Stimulated activated CD4-positive, alpha-beta T cell treated with anti-CD3 and anti-CD28 coated beads, Interleukin-2, amount 100 ng/mL, for 24 hours (primary cell): ENCODE measurements at places on chromosomes 16 and 17.

DNA sequence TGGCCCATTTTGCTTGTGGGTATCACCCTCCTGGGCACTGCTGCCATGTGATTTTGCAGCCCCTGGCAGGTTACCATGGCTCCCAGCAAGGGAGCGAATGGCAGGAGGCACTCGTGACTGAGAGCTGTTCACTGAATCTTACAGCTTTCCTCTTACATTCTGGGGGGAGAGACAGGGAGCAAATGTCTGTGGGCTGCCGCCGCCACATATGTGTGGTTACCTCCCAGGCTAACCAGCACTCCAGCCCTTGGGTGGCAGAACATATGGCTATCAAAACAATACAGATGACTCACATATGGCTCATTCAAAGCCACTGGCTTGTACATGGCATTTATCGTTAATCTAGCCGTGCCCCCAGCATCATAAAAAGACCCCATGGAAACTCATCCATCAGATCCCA is 19.8 kb downstream of the GTF3C1 start:
- DNase-seq: no peak

- no peak for DNase-seq
Measured at GRCh38 chr16:30023586-30023985, 588 bp downstream of the C16orf92 start.

- no peak for DNase-seq
Measured at GRCh38 chr16:88308441-88309173, 74.2 kb upstream of the ZNF469 start.

GRCh38 chr17:67557052-67557845 is 160.5 kb upstream of the NOL11 start:
- DNase-seq: no peak

DNA sequence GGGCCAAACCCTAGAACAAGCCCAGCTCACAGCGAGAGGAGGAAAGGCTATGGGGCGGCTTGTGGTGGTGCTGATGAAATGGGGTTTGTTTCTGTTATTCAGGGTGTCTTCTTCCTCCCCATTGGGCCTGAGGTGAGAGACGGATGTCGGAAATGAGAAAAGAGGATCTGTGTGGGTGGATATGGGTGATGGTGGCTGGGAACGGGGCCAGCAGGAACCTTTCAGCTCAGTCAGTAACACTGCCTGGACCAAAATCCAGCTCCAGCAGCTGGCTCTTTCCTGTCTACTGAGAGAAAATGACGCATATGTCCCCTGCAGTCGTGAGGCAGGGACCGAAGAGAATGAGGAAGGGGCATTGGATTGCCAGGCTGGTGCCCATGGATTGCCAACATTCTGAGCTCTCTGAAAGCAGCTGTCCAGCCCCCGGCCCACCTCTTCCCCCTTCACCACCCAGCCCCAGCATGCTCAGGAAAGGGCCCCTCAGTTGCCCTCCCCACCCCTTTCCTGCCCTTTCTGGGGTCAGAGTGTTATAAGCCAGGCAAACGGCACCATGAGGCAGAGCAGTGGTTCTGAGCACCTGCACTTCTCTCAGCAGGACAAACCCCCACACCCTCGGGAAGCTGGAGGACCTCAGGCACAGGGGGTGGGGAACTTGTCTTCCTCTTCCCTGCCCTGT is 4.0 kb downstream of the MYH3 start:
- peak; percentile 15 for DNase-seq

DNA sequence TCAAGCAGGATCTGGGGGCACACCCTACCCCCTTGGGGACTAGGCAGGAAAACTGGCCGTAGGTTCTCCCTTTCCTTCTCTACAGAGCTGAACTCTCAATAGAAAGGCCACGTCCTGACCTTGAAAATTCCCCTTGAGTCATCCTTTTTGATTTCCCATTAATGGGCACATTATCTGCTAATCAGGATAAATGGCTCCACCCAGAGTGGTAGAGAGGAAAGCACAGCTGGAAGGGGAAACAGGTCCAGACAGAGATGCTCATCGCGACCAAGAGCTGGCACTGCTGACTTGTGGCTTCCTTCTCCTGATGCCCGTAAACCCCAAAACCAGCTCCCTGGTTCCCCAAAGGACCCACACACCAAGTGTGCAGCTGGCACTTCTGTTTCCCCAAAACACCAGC is 206.5 kb upstream of the CDH5 start:
- no peak for DNase-seq

GRCh38 chr16:60217787-60218186 is 1483.7 kb upstream of the GOT2 start:
- no peak for DNase-seq

- DNase-seq: peak; percentile 76
Measured at GRCh38 chr16:87850009-87851006, 19.0 kb downstream of the SLC7A5 start.

DNA sequence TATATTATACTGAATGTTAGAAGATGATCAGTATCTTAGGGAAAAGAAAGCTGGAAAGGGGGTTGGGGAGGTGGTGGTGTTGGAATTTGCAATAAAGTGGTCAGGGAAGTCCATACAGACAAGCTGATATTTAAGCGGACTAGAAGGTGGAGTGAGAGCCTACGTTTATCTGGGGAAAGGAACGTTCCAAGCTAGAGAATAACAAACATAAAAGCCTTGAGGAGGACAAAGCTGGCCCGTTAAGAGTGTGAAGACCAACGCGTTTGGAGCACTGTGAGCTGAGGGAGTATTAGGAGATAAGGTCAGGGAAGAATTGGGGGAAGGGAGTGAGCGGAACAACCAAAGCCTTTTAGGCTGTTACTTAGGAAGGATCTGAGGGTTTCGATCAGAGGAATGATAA is 1.4 kb downstream of the DDX42 start:
- DNase-seq: no peak

- DNase-seq: no peak
Measured at GRCh38 chr16:82271636-82272035, 101.6 kb upstream of the MPHOSPH6 start.

DNA sequence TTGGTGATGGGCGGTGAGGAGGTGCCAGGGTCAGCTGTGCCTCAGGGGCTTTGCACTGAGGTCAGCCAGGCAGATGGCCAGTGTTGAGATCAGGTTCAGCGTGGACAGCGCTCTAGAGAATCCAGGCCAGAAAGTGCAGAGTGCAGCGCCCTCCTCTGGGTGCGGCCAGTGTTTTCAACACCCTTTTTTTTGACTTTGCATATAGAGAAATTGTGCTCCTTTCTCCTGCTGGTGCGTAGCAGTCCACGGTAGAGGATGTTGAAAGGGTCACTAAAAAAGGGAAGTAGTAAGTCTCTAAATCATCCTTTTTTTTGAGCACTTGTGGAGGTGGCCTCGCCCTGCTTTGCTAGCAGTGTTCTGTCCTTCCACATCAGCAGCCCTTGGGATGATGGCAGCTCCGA is 53.9 kb downstream of the BANP start:
- no peak for DNase-seq

GRCh38 chr16:83862661-83863060 is 36.3 kb upstream of the MLYCD start:
- no peak for DNase-seq

DNA sequence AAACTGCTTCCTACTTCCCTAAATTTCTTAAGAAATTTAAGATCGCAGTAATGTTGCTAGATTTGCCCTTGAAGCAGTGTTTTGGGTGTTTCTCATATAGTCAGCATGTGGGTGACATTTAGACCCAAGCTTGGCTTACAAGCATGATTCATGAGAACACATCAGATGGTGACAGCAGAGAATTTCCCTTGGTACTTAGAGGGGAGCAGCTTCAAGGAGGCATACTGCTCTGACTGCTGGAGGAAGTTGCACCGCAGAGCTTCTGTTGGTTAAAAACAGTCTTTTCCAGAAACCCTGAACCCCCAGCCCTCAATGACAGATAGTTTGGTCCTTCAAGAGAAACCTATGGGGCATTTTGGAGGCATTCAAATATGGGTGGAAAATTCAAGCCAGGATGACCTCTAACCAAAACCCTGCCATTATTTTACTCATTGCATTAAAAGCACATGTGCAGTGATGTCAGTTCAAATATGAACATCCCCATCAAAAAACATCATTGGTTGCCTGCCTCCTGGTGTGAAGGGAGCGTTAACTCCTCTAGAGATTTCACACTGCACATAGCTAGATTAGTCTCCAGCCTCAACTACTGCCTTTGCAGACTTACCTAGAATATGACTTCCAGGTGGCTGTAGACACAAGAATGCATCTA is 201.5 kb upstream of the CACNG5 start:
- DNase-seq: peak; percentile 33

DNA sequence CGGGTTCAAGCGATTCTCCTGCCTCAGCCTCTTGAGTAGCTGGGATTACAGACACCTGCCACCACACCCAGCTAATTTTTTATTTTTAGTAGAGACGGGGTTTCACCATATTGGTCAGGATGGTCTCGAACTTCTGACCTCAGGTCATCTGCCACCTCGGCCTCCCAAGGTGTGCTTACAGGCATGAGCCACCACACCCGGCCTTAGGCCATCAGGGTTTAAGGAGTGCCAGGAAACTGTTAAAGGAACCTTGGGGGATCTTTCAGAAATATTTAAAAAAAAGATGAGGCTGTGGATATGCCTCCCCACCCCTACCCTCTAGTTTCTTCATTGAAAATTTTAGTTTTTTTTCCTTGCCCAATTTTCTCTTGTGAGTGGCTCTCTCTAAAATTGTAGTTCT is 31.4 kb upstream of the UBE2G1 start:
- DNase-seq: no peak

- DNase-seq: no peak
Measured at GRCh38 chr17:19646788-19647696, 1.5 kb upstream of the ALDH3A2 start.

GRCh38 chr17:78252701-78253635 is 21.5 kb downstream of the TMEM235 start:
- no peak for DNase-seq

- DNase-seq: no peak
Measured at GRCh38 chr16:50528820-50529219, 19.4 kb upstream of the NKD1 start.

DNA sequence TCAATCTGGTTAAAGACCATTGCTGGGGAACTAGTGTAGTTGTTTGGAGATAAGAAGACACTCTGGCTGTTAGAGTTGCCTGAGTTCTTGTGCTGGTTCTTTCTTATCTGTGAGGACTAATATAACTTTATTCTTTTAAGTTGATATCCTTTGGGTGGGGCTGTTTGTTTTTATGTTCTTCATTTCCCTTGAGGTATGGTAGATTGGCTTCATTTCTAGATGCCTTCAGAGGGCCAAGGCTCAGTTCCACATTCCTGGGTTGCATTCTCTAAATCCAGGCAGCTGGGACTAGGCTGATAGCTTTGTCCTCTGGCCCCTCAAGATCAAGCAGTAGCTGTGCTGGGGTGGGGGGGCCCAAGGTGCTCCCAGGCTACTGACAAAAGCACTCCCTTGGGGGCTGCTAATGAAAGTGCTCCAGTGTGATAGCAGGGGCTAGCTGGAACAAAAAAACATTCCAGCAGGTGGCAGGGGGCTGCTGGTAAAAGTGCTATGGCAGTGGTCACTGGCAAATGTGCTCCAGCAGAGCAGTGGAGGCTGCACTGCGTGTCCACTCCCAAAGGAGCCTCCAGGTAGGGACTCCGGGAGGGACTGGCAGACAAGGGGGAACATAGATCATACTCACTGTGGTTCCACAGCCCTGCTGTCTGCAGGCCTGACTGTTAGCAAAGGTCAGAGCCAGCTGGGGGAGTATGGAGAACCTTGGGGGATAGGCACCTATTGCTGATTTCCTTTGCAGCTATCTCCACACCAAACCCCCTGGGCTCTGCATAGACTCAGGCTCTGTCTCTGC is 45.9 kb upstream of the KCNJ16 start:
- no peak for DNase-seq

GRCh38 chr16:61858988-61859387 is 177.2 kb downstream of the CDH8 start:
- DNase-seq: no peak

GRCh38 chr17:76734080-76734840 is 2.9 kb downstream of the SRSF2 start:
- DNase-seq: no peak

- DNase-seq: no peak
Measured at GRCh38 chr17:56351675-56352074, 198.4 kb downstream of the ANKFN1 start.

- no peak for DNase-seq
Measured at GRCh38 chr17:46795379-46795952, 23.0 kb downstream of the WNT3 start.

- DNase-seq: no peak
Measured at GRCh38 chr17:8019665-8020650, 17.5 kb downstream of the GUCY2D start.

- no peak for DNase-seq
Measured at GRCh38 chr16:67865318-67865717, 7.5 kb upstream of the EDC4 start.

- DNase-seq: no peak
Measured at GRCh38 chr17:42255445-42255844, 20.7 kb downstream of the STAT5B start.

GRCh38 chr17:41624208-41625101 is at the start of gene KRT17:
Gene KRT17 (minus strand): TSS chr17:41624575. CDS start chr17:41624509, 66 bp downstream.
- DNase-seq: no peak

DNA sequence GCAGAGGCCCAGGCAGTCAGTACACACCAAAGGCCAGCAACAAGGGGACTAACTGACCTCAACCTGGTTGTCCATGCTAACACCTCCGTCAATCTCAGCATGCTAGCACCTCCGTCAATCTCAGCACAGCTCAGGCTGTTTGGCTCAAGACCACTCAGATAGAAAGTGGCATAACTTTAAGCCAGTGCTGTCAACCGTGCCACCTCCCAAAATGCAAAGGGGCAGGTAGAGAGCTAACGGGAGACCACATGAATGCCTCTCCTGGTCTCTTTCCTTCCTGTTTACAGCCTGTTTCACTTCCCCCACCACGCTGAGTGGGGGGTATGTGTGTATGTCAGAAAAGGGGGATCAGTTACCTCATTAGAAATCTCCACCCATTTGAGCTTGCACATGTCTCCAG is 3.3 kb downstream of the UBTF start:
- DNase-seq: no peak

DNA sequence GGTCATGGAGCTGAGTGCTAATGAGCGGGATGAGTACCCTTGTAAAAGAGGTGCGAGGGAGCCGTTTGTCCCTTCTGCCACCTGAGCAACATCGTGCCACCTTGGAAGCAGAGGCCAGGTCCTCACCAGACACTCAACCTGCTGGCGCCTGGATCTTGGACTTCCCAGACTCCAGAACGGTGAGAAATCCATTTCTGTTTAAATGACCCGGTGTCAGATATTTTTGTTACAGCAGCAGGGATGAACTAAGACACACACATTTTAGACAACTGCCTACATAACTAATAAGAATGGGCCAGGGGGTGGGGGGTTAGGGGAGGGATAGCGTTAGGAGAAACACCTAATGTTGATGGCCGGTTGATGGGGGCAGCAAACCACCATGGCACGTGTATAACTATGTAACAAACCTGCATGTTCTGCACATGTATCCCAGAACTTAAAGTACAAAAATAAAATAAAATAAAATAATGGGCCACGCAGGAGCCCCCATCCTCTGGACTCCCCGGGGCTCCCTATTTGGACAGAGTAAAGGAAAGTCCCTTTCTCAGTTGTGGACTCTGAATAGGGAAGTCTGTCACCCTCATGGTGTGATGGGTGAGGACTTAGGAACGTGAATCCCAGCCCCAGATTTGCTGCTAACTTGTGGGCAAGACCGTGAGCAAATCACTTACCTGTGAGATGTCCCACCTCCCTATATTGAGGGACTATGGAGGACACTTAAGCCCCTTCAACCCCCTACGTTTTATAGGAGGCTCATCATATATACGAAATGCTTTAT is 60.6 kb upstream of the DNAH17 start:
- no peak for DNase-seq
